NCI-H2029 treated with DMSO at 0.1 percent for 48 hours (cell line): ENCODE measurements at places on chromosomes 5 and 9.

- no peak for DNase-seq
These were observed 52.1 kb upstream of the PITX1 start for GRCh38 chr5:135085936-135086725.

- no peak for DNase-seq
These were observed 83.8 kb upstream of the FCN1 start for GRCh38 chr9:135001526-135001925.

DNA sequence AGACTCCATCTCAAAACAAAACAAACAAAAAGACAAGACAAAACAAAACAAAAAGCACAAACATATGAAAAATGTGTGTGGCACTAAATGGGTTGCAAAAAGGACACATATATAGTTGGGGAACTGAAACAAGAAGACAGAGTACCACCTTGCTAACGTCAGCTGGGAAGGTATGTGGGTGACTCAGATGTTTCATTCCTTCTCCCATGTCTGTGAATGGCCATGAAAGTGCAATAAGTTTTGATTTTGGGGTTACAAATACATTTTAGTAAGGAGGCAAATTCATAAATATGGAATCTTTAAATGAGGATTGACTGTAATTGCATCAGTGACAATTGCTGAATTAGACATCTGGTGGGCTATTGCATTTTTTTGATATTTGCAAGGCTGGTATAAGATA is 81.6 kb upstream of the KLF4 start:
- DNase-seq, result no peak

GRCh38 chr5:6632324-6632887 is 438 bp downstream of the NSUN2 start:
- DNase-seq, result no peak

GRCh38 chr9:117437283-117437682 is 22.4 kb upstream of the ASTN2 start:
- DNase-seq, result no peak

- no peak for DNase-seq
These were observed 347.0 kb upstream of the SLC30A5 start for GRCh38 chr5:68746643-68747420.

DNA sequence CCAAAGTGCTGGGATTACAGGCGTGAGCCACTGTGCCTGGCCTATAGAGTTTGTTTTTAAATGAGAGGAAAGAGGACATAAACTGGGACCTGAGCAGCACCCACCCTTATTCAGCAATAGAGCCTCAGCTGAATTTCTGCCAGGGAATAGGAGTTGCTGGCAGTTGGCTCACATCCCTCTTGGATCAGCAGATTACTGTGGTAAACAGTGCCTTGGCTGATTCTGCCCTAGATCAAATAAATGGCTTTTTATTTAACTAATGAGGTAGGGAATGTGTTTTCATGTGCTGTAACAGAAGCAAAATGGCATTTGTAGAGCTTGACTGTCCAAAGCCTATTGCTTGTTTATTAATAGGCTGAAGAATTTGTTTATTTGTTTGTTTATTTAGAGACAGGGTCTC is 2.1 kb downstream of the ARHGEF37 start:
- DNase-seq, result peak; percentile 94

- no peak for DNase-seq
These were observed 56.1 kb upstream of the PHYKPL start for GRCh38 chr5:178288401-178289368.

GRCh38 chr9:89874351-89875321 is 269.8 kb downstream of the GADD45G start:
- peak; percentile 49 for DNase-seq

DNA sequence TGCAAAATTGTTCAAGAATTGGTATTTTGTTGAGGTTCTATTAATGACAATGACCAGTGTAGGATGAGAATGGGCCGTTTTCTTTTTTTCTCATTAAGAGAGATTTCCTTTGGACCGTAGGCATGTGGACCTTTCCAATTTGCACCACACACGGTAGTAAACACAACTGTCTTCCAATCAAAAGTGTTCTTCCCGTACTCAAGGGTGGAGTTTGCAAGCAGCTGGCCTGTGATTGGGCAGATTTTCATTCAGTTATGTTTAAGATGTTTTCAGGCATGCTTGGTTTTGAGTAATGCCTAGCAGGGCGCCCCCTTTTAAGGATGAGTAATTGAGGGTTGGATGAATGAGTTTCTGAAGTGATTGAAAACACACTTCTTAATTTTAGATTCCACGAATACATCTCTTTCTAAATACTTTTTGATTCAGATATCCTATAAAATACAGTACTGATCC is 2.5 kb downstream of the KDM3B start:
- DNase-seq, result no peak

- DNase-seq, result no peak
These were observed 315.5 kb downstream of the TRPM3 start for GRCh38 chr9:70805949-70806348.

DNA sequence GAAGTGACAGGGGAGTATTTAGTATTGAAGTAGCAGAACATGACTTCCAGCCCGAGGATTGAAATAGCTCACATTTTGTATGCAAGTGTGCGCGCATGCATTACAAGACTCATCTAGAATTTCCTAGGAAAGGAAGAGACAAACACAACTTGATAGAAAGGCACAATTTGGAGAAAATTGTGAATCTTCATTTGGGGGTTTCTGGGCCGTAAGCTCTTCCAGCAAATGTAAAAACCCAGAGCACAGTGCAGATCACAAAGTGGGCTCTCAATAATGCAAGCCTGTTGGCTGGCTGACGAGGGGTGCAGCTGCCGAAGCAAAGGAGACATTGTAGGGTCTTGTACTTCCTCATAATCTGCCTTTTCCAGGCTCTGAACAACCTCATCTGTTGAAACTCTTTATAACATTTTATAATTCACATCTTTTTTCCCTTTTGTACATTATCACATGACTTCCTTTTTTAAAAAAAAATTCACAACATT is 109.0 kb downstream of the BAAT start:
- no peak for DNase-seq

- no peak for DNase-seq
These were observed 162.3 kb downstream of the FGF18 start for GRCh38 chr5:171581781-171582180.

DNA sequence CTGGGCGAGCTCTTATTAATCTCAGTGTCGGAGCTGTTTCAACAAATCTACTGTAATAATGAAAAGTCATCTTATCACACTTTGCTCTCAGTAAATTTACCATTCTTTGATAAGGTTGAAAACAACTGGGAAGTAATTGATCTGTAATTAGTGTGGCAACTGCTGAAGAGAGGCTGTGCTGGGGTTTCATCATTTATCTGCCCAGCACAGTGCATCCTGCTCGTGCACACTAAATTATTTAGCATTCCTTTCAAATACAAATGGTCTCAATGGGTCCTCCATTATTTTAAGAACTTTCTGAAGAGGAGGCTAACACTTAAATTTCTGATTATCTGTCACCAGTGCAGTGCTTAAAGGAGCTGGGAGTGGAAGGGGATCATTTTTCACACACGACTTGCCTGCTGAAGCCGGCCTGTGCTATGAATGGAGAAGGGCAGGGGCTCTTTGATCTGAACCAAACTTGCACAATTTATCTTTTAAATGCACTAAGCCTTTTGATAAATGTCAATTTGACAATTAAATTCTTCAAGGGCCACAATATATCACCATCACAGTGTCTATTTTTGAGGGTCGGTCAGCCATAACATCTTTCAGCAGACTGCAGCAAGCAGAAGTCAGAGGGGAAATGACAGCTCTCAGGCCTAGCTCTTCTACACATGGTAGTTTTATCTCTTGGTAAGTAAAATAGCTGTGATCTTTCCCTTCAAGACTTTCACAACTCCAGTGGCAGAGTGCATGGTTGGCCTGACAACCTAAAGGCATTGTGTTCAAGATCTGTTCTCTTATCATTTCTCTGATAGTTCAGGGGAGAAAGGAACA is 106.4 kb upstream of the EFNA5 start:
- no peak for DNase-seq

DNA sequence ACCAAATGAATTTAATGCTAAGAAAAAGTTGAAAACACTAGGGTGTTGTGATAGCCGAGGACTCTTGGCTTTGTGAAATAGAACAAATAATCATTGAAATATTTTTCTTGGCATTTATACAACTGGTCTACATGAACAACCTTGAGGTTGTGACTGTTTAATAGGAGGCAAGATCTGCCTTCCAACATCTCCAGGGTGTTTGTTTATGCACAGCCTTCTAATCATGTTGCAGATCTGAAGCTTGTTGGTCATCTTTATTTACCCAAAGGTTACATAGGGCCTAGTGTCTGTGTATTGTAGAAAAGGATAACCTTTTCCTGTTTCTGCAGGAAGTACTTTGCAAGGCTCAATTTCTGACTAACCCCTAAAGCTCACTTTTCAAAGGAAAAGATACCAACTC is 65.2 kb upstream of the RANBP3L start:
- DNase-seq, result no peak

DNA sequence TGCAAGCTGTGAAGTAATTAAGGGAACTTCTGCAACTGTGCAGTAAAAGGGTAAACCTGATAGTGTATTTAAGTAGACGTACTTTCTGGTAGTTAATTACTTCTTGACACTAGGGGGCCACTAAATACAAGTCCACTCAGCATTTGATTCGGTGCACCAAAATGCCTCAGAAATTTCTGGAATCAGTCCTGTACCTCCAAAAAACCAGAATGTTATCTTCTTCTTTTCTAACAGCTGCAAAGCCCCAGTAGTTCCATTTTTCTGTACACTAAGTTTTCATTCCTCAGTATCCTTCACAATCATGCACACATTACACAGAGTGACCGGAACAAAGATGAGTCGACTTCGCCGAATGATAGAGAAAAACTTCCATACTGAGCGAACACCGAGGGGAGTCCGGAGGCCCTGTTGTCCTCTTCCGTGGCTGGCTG is 484 bp downstream of the GFM2 start:
- peak; percentile 13 for DNase-seq

DNA sequence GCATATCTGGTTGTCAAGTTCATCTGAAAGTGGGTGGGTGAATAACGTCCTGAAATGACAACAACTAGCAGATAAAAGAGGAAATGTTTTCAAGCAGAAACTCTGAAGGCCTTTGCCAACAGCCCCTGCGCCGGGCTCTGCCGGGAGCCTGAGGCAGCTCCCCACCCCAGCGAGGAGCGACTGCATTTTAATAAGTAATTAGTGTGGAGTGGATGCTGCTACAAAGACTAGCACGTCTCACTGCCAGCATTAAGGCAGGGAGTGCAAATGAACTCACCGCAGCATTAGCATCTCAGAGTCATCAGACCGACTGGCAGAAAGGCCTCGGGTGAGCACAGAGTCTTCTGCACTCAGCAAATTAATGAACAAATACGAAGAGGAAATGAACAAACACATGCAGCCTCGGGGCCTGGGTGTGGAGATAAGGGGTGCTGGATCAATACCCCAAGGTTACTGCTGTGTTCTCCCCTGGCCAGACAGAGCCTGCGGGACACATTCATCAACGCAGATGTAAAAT is 63.8 kb downstream of the VAV2 start:
- DNase-seq, result no peak

DNA sequence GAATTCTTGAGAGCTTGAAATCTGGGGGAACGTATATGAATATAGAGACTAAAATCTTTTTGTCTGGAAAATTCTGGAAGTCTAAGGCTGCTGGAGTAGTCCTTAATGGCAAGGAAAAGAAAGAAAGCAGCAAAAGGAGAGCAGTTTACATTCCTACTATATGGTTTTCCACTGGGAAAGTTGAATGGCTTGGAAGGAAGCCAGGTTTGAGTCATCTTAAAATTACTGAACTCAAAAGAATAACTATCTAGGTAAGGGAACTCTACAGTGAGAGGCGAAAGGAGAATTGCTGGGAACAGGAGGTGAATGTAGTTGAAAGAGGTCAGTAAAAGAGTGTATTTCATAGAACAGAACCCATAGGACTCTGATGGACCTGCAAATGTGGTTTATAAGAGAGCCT is 258.1 kb upstream of the EDIL3 start:
- no peak for DNase-seq

DNA sequence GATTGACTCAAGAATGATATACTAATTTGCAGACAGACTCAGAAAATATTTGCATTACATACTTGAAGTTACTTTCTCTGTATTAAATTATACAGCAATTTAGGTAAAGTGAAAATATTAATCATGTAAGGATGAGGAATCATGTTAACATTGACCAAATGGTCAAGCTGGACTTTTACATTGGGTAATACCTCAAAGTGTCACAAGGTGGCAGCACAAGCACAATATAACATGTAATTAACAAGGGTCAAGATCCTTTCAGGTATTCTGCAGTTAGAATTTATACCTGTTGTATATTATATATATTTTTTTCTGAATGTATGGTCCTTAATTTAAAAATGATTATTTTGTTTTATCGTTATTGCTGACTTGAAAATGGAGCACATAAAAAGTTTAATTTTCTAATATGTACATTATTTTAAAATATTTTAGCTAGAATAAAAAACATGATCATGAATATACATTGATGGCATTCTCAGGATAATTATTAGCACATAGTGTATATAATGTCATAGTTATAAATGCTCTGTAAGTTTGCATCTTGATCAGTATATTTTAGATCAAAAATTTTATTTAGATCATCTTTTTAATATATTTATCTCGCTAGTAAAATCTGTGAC is 8.6 kb downstream of the HAPLN1 start:
- DNase-seq, result peak; percentile 10

DNA sequence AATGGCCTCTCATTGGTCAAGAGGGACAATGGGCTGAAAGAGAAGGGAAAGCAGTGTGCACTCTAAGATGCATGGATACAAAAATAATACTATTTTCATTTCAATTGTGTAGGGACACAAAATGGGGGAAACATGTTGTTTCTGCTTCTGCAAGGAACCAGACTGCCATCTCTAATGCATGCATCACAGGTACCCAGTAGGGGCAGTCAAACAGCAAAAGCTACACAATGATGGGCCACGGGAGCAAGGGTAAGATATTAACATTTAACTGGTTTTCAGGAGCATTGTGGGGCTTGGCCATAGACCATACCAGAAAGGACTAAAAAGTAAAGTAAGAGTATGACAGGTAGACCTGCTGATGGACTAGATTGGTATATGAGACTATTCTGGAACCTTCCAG is 535.8 kb downstream of the SPATA31D1 start:
- DNase-seq, result no peak

- no peak for DNase-seq
These were observed 22.3 kb upstream of the GABRP start for GRCh38 chr5:170761048-170761707.

- peak; percentile 55 for DNase-seq
These were observed 2.5 kb downstream of the TNPO1 start for GRCh38 chr5:72818866-72819534.

DNA sequence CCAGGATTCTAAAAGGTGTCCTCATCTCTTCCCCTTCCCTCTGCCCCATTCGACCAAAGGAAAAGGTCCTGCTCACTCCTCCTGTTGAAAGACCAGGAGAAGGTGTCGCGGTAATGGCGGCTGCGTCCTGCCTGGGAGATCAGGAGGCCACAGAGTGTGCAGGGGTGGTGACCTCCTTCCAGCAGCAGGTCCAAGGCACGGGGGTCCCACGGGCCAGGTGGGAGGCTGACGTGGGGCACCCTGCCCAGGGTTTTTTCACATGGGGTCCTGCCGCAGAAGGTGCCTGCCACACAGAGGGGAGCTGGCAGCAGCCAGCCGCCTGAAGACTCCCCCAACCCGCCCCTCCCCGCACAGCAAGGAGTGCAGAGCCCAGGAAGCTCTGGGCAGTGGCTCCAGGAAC is 22.2 kb upstream of the ADAMTS2 start:
- no peak for DNase-seq

GRCh38 chr9:130299785-130300615 is 34.4 kb downstream of the HMCN2 start:
- no peak for DNase-seq

GRCh38 chr5:111076091-111076490 is 4.6 kb downstream of the TSLP start:
- DNase-seq, result no peak

- DNase-seq, result no peak
These were observed 2052.0 kb upstream of the C9orf72 start for GRCh38 chr9:29625292-29625731.
